ENCODE measurements at places on chromosomes 3 and 15. TPM values are rescaled to one million over a fixed set of nuclear protein-coding genes. Genes with fewer than 3 reads are reported as not detected.

- DNase-seq: no peak
These were observed 78.8 kb upstream of the SETMAR start for GRCh38 chr3:4224331-4224730.

DNASE1L3 gene
- total RNA-seq: not detected

GRCh38 chr3:185362850-185363661 lies at the start of gene MAP3K13:
TSS of gene MAP3K13 (plus strand) at chr3:185363136. CDS start at chr3:185428582, 65,446 bp downstream.
- peak; percentile 65 for DNase-seq

SLC28A1 gene
- not detected for total RNA-seq

ISG20 gene
- 206 TPM for total RNA-seq

DNA sequence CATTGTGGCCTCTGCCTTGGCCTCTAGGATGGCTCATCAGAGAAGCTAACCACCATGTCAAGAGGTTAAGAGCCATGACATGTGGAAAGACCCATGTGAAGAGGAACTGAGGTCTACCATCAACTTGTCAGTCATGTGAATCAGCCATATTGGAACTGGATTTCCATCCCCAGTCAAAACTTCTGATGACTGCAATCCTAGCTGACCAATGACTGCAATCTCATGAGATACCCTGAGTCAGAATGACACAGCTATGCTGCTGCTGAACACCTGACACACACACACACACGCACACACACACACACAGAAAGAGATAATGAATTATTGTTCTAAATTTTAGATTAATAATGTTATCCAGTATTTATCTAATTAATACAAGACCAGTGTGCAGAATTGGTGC lies 337.5 kb upstream of the LMCD1 start:
- DNase-seq: no peak

DNA sequence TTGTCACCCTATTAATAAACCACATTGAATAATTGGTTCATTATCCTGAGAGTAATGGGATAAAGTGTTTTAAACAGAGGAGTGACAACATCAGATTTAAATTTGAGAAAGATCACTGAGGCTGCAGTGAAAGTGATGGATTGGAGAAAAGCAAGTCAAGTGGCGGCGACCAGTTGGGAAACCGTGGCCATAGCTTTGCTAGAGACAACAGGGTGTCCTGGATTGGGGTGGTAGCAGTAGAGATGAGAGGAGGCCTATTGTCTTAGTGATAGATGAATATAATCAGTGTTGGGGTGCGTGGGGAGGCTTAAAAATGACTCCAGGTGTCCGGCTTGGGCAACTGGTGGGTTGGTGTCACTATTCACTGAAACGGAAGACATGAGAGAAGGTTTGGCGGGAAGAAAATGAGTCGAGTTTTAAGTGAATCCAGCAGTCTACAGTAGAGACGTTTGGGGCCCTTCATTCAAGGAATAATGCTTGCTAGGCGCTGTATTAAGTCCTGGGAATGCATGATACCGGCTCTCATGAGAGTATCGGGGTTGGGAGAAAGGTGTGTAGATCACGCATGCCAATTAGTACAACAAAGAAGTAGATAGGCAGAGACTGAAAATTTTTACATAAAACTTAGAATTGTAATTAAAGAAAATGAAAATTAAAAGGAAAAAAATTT lies 819 bp downstream of the NEK4 start:
- DNase-seq: no peak

GABRG3 gene
- not detected for total RNA-seq

- no peak for DNase-seq
These were observed 44.7 kb downstream of the FAM43A start for GRCh38 chr3:194730365-194730764.

- DNase-seq: no peak
These were observed 9.6 kb upstream of the TIPARP start for GRCh38 chr3:156664831-156665178.

DNA sequence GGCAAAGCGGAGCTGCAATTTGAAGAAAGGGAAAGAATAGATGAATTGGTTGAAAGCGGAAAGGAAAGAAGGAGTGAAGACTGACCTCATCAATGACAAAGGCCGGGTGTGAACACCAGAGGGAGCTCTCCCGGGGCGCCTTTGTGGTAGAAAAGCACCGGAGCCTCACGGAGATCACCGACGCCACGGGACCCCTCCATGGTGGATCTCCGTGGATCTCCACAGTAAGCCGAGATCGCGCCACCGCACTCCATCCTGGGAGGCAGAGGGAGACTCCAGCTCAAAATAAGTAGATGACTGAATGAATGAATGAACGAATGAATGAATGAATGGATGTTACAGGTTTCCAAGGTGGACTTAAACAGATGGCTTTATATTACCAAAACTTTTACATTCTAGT lies 25.0 kb downstream of the GPR160 start:
- no peak for DNase-seq

DNA sequence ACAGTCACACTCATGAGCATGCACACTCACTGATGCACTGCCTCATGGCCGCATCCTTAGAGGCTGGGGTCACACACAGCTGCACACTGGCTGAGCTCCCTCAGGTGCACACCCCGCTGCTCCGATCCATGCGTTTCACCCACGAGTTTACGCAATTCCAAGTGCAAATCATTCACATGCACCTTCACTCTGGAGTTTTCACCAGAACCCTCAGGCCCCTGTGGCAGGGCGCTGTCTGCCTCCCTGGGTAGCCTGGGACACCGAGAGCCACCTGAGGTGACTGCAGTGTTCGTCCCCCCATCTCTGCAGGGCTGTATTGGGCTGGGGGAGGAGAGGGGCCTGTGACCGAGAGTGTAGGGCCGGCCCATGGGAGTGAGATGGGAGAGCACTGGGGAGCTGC lies 134.8 kb downstream of the FBLN2 start:
- no peak for DNase-seq

DNA sequence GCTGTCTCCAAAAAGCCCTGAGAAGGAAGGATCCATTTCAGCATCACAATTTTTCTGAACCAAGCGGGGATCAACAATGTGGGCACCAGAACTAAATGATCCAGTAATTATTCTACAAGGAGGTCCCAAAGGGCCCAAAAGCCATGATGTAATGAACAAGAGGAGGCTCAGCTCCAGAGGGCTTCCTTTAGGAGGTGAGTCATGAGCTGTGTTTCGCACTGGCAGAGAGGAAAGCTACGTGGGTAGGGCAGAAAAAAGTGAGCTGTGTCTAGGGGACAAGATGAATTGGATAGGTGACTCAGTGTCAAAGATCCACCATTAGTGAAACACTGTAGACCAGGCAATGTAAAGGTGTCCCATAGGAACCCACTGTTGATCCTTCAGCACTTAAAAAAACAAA lies 113.4 kb downstream of the RORA start:
- DNase-seq: no peak

GRCh38 chr15:80991421-80991820 lies 1.8 kb upstream of the MESD start:
- DNase-seq: peak; percentile 58

DNA sequence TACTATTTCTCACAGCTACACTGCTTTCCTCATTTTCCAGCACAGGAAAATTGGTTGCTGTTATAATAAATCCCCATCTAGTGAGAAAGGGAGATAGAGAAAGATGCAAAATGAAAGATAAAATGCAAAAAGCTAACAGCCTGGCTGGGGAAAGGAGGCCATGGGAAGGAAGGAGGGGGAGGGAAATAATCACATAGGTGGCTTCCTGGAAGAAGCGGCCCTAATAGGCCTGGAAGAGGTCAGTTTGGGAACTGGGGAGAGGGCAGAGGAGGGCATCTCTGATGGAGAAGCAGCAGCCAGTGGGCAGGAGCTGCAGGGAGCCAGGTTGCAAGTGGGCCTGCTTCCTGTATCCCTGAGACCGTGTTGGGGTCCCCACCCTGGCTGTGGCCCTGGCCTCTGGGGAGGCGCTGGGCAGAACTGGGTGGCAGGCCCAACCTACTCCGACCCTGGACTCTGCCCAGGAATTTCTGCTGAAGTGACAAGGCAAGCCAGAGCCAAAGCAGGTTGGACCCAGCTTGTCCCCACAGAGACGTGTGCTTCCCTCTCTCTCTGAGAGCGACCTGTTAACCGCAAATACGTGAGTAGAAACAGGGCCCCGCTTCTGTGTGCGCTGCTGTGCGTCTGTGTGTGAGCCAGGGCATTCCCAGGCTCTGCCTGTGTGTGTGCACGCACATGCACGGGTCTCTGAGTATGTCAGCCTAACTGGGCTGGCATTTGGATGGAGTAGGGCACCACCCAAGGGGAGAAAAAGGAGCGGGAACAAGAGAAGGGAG lies 1.9 kb downstream of the SLC28A1 start:
- DNase-seq: no peak

GRCh38 chr15:57149196-57149595 lies 227.1 kb upstream of the CGNL1 start:
- no peak for DNase-seq

GRCh38 chr15:84814916-84815315 lies 2.2 kb upstream of the ALPK3 start:
- no peak for DNase-seq

CORO2B gene
- not detected for total RNA-seq

SLC35G2 gene
- not detected for total RNA-seq

SLC22A14 gene
- total RNA-seq: not detected
